Liver (tissue), 10 donors: ENCODE measurements at places on chromosomes 2 and 18. TPM values are rescaled to one million over a fixed set of nuclear protein-coding genes. Genes with fewer than 3 reads are reported as not detected.

Gene KCNE4
- polyA plus RNA-seq: 0.42 TPM

Gene CNRIP1
- polyA plus RNA-seq: 2.9 TPM

DNA sequence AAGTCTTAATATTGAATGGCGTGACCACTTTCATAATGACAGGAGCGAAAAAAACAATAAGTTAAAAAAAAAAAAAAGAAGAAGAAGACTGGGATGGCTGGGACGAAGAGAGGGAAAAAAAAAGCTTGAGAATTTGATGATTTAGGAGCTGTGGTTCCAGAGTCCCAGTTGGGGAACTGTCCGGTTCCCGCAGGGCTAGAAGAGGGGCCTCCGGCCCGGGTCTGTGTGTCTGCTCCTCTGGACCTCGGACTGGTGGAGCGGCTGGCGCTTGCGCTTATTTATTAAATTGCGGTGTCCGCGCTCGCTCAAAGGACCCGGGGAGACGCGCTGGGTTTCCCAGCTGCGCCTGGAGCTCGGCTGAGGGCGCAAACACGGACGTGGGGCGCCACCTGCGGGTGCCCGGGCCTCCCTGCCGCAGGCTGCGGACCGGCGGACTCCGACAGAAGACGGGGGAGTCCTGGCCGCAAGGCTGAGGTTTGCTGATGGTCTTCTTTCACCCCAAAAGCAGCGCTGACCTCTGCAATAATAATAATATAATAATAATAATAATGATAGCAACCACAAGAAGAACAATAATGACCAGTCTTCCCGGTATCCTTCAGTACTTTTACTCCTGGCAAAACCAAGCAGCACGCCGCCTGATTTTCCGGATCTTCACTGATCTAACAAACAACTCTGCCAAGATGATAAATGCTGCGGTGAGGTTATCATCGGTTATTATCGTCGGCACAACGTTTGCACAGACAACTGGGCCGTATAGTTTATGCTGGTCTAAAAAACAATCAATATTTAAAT lies at the start of gene CBLN2:
Gene CBLN2 (minus strand): TSS at position 251 of the 795 bp plus-strand sequence. CDS start 2,182 bp downstream, outside the sequence.
- H3K36me3 ChIP-seq: no peaks in the 10 kb centered on the region
- peak; percentile 67 for DNase-seq
- H3K4me3 ChIP-seq: no peak within 1 kb of the TSS
- H3K27ac ChIP-seq: no peak within 1 kb of the TSS
- no peaks in the 10 kb centered on the region for H3K27me3 ChIP-seq

- no peak overlapping the region for H3K4me3 ChIP-seq
- DNase-seq: no peak
- H3K27ac ChIP-seq: no peak overlapping the region
- peaks cover 10% of the 10 kb centered on the region for H3K4me1 ChIP-seq
- no peaks in the 10 kb centered on the region for H3K36me3 ChIP-seq
Observed at GRCh38 chr2:168814939-168815907, 12.8 kb downstream of the NOSTRIN start.

DNA sequence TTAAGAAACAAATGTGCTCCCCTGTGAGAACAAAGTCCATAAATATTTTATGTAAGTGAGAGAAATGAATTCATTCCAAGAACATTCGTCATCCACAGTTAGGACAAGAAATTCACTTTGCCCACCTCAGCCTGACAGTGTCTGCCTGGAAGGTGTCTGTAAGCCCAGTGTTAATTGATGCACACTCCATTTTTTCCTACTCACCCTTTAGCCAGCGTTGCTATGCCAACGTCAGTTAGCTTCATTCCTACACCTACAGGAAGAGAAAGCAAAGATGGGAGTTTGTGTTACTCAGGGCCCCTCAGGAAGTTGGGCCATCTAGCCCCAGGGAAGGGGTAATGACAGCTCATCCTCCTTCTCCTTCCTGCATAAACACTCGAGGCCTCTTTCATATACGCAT lies 131.0 kb downstream of the ALPK2 start:
- H3K4me3 ChIP-seq: no peak overlapping the region
- H3K27me3 ChIP-seq: no peaks in the 10 kb centered on the region

DNA sequence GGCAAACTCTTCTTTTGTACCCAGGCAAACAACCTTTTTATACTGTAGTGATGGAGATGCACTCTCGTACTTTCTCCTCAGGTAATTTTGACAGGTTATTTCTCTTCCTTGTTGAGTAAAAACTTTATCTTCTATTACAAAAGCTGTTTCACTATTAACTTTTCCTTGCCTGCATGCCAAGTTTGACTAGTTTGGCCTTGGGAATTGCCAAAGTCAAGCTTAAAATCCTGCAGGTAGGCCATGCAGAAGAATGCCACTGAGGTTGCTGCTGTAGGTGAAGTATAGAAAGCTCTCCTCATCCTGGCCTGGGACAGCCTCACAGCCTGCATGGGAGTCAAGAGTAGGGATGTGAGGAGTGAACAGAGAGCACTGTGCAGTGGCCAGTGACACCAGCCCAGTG lies 1293.5 kb upstream of the CHAC2 start:
- no peak overlapping the region for H3K4me3 ChIP-seq
- no peak overlapping the region for H3K27ac ChIP-seq
- H3K36me3 ChIP-seq: no peaks in the 10 kb centered on the region
- H3K4me1 ChIP-seq: peaks cover 23% of the 10 kb centered on the region

DNA sequence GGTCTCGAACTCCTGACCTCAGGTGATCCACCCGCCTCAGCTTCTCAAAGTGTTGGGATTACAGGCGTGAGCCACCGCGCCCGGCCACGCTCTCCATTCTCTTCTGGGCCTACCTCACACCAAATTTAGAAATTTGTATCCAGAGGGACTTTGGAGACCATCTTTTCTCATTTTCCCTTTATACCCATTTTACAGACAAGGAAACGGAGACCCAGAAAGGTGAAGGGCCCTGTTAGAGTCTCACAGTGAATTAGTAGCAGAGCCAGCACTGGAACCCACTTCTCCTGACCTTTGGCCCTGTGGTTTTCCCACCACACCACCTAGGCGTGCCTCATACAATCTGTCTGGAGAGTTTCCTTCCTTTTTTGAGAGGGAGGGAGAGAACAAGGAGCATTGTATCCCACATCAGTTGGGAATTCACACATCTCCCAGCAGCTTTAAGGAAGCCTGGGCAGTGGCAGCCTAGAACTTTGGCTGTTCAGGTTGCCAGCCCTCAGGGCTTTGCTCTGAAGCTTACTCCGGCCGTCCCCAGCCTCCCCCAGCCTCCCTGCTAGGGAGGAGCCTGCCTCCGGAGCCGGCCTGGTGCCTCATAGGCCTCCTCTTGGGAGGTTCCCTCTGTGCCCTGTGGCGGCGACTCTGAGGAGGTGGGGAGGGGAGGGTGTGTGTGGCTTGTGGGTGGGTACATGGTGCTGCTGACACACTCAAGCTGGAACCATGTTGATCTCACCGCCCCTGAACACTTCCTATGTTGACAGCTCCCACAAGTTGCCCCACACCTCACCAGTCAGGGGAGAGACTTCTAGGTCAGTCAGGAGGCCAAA lies 13.8 kb downstream of the FOSL2 start:
- no peak overlapping the region for H3K4me3 ChIP-seq
- H3K36me3 ChIP-seq: peaks cover 42% of the 10 kb centered on the region
- no peak for DNase-seq
- H3K27ac ChIP-seq: peak overlapping the region; percentile 18
- peaks cover 21% of the 10 kb centered on the region for H3K4me1 ChIP-seq

DNA sequence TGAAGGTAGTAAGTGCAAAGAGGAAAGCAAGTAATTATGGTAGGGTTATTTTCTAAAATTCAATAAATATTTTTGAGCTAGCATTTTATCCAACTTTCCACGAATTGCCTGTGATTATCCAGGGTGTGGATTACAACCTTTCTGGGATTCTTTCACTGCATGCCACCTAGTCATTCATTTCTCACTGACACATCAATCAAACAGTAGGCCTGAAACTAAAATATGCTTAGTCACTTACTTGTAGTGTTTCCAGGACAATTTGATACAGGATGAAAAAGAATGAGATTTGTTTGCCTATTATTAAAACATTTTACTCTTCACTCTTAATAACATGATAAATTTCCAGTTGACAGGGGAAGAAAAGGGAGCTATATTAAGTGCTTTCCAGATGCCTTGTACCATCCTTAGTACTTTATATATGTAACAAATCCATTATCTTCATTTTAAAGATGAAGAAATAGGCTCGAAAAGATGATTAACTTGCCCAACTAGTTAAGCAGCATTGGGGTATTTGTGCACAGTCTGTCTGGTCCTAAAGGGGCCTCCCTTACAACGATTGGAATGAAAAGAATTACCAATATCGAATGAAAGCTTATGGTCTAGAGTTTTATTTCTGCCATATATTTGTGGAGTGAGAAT lies 70.4 kb downstream of the KCTD1 start:
- no peaks in the 10 kb centered on the region for H3K4me1 ChIP-seq
- DNase-seq: no peak
- no peak overlapping the region for H3K27ac ChIP-seq
- H3K27me3 ChIP-seq: no peaks in the 10 kb centered on the region
- H3K4me3 ChIP-seq: no peak overlapping the region

DNA sequence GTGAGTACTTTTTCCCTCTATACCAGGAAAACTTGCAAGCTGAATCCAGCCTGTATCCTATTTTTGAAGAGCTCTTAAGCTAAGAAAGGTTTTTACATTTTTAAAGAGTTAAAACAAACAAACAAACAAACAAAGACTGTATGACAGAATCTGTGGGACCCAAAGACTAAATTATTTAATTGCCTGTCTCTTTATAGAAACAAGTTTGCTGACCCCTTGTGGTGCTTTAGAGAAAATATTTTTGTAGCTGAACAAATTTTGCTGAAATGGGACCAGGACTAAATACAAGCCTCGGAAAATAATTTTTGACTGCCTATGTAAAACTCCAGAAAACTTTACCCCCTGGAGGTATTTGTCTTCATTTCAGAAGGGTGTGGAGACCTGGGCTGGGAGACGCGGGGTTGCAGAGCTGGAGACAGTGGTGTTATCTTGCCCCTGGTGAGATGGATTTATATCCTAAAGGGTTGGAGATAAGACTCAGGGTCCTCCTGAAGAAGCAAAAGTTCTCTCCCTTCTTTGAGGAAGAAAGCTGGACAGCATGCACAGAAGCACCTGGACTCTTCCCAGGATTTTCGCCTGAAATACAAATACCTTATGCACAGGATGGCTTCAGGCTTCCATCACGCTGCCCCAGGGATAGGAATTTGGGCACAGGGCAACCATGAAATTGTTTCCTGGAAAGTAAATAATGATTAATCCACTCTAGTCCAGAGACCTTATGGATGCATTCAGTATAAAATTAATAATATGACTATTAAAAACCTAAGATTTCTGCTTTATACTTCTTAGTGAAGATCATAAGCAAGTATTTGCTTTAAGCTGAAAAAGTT lies 54.3 kb downstream of the TMX3 start:
- no peaks in the 10 kb centered on the region for H3K36me3 ChIP-seq
- no peak overlapping the region for H3K27ac ChIP-seq
- no peak for DNase-seq
- H3K27me3 ChIP-seq: no peaks in the 10 kb centered on the region
- no peaks in the 10 kb centered on the region for H3K4me1 ChIP-seq
